ENCODE measurements at places on chromosomes 16 and 17.

GRCh38 chr16:48885471-48885870 is 275.5 kb upstream of the N4BP1 start:
- DNase-seq = no peak

DNA sequence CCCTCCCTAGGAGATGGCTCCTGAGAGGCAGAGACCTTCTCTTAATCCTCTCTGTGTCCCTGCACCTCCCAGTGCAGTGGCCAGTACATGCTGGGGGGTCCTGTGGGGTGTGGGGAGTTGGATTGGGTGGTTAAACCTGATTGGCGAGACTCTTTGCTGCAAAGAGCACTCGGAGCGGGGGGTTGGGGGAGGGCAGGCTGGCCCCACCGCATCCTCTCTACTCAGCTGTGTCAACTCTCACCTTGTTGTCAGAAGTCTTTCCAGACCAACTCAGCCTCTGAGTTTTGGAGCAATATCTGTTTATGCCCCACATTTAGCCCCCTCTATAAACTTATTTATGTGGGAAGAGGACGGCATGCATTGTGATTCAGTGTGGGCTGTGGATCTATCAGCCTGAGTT is 40.0 kb downstream of the SMARCE1 start:
- DNase-seq = no peak

- DNase-seq = no peak
Observed at GRCh38 chr16:17448640-17449638, 21.8 kb downstream of the XYLT1 start.

DNA sequence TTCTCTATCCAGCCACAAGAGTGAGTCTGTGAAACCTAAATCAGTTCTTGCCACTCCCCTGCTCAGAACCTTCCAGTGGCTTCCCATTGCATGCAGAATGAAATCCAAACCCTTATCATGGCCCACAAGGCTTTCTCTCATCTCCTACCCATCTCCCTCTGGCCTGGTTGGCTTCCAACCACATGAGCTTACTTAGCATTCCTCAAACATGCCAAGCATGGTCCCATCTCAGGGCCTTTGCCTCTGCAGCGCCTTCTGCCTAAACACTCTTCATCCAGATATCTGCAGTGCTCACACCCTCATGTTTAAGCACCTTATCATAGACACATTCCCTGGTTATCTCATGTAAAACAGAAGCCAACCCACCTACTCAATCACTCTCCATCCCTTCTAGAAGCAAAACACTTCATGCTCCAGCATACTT is 15.5 kb downstream of the TK2 start:
- DNase-seq = no peak

DNA sequence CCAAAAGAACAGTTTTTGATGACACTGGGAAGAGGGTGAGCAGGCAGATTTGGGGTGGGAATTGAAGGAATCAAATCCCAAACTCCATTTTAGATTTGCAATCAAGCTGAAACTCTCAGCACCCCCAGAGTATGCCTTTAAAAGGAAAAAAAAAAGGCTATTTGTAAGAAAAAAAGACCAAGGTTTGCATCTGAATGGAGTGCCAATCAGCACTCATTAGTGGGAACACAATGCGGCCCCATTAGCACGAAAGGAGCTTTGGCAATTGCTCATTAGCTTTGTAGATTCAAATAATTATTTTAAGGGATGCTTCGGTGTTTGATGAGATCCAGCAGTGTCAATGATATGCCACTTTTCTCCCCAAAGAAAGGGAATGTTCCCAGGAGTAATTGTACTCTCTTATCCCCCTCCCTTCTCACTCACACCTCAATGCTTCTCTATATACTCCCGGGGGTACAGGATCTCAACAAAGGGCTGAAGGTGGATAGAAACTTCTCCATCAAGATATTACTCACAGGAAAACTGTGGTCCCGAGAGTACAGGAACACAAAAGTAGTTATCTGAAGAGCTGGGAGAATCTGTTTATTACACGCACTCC is 32.2 kb downstream of the CHP2 start:
- no peak for DNase-seq

Data from stimulated activated CD8-positive, alpha-beta memory T cell treated with anti-CD3 and anti-CD28 coated beads, Interleukin-12 subunit alpha, Interleukin-12 subunit beta, amount 100 ng/mL, for 1 hour (primary cell).